ENCODE measurements at places on chromosomes 2 and 18.

- DNase-seq: no peak
These were observed 48.9 kb downstream of the BMP10 start for GRCh38 chr2:68822207-68822872.

DNA sequence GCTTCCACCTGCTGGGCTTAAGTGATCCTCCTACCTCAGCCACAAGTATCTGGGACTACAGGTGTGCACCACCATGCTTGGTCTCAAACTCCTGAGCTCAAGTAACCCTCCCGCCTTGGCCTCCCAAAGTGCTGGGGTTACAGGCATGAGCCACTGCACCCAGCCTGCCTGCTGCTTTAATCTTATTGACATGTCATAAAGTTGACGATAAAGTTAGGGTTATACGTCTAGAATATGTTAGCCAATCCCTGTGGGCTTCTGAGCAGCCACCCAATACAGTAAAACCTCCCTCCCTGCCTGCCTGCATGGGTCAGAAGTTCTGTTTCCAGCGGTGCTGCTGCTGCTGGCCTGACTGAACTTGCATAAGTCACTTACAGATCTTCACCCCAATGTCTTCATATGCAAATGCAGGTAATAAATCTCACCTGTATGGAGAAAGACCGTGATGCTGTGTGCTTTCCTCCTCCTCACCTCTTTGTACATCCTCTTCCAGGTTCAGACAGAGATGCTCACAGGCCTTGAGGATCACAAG is 30.1 kb downstream of the TGIF1 start:
- no peak for DNase-seq

- no peak for DNase-seq
These were observed 1.8 kb downstream of the LPIN1 start for GRCh38 chr2:11748018-11748860.

GRCh38 chr2:151287513-151288250 is 1.8 kb downstream of the NMI start:
- DNase-seq: no peak

DNA sequence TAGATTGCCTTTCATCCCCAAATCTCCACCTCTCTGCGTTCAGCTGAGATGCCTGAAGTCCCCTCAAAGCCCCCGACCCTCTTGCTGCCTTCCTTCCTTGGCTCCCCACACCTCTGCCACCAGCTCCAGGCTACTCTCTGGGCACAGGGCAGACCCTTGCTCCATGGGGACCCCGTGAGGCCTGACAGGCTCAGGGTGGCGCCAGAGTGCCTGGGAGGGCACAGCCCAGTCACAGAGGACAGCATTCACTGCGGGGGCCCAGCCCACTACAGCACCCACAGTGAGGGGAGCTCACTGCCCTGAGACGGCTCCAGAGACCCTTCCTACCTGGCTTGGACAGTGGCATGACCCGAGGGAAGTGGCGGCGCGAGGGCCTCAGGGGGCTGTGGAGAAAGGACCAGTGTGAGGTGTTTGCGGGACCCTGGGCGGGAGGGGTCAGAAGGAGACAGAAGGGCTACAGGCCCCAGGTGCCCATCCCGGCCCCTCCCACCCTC is 51.0 kb downstream of the AQP12A start:
- DNase-seq: no peak

GRCh38 chr18:9870431-9871008 is 15.3 kb upstream of the TXNDC2 start:
- DNase-seq: no peak

DNA sequence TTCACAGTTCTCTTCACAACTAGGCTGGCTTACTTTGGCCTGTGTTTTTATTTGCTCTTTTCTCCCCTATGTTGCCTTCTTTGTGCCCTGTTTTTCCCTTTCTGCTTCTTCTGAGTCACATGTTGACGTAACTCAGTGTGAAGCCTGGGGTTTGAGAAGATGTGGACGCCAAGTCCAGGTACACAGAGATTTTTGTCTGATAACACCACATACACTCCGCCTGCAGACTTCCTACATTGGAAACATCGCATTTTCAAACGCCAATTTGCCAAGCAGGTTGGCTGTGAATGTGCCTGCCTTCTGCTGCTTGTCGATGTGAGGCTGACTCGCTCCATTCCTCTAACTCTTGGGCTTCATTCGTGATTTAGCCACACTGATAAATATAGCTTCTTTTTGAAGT is 62.6 kb upstream of the FN1 start:
- peak; percentile 28 for DNase-seq

- no peak for DNase-seq
These were observed 90.8 kb downstream of the RAD51AP2 start for GRCh38 chr2:17427401-17427800.

- DNase-seq: peak; percentile 2
These were observed 101.0 kb downstream of the GPD2 start for GRCh38 chr2:156537141-156537540.

- no peak for DNase-seq
These were observed 82.5 kb upstream of the RBMS1 start for GRCh38 chr2:160576054-160576499.

DNA sequence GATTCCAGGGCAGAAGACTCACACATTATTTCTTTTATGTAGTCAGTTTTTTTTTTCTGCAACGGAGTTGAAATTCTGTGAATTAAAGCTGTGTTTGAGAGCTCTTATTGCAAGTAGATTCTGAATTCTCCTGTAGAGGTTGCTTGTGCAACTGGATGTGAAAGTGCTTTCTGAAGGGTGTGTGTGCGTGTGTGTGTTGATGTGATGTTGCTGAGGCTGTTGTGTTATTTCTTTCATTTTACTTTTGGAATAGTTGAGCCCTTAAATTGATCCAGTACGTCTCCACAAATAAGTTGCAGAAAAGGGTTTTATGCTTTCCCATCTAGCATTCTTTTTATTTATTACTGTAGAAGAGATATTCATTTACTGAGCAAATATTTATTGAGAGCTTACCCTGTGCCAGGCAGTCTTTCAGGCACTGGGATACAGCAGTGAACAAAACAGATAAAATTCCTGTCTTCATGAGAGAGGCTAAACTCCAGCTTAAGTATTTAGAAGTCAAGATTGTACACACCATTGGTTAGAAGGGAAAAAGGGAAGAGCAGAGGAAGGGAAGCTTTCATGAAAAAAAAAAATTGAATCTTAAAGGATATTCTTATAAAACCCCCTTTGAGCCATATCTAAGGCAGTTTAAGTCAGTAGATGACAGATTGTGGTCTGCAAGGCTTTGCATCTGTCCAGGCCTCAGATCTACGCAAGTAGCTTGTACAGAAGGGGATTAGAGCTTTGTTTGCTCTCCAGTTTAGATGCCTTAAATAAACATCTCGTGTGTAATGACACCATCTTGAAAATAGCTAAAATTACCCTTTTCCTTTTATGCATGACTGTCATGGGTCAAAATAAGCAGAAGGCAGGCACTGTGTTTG is 58.2 kb downstream of the MYO1B start:
- DNase-seq: no peak

DNA sequence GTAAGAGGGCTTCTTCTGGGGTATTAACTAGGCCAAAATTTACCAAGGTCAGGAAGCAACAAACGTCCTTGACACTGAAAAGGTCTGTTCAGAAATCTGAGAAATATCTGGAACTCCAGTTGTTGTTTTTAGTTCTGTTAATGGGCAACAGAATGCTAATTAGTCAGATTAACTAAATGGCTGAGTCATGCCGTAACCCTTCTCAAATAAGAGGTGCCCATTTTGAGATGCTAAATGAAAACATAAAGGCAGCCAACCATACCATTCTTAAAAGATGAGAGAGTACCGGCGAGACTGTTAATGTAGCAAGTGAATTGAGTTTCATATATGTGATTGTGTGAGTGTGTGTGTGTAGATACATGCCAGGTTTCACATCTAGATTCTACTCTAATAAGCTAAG is 147.9 kb upstream of the GAREM1 start:
- DNase-seq: no peak

GRCh38 chr2:133658020-133658903 is 90.0 kb upstream of the NCKAP5 start:
- peak; percentile 82 for DNase-seq

- no peak for DNase-seq
These were observed 150.7 kb downstream of the RAB3GAP1 start for GRCh38 chr2:135202751-135203150.

GRCh38 chr18:50422286-50422898 is 47.5 kb downstream of the SKA1 start:
- no peak for DNase-seq

DNA sequence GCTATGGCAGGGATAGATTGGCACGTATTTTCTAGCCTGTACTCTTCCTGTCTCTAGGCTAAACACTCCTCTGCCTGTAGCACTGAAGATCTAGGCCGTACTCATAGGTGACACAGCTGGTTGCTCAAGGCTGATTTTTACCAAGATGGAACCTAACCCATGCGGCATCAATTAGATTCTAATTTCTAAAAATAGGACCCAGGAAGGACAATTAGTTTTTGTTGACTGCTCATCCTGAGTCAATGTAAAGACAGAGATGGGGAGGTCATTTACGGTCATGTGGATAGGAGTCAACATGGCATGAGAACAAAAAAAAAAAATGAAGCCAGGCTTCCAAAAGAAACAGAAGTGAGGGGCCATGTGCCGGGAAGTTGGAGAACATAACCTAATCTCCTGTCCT is 360.7 kb upstream of the ETAA1 start:
- DNase-seq: no peak

- no peak for DNase-seq
These were observed 151.7 kb upstream of the KLF7 start for GRCh38 chr2:207317378-207317984.

Data from Daoy (cell line).